Upper lobe of left lung (tissue), 6 donors: ENCODE measurements at places on chromosomes 4 and X. TPM values are rescaled to one million over a fixed set of nuclear protein-coding genes. Genes with fewer than 3 reads are reported as not detected.
A peak's percentile ranks its signal among the peaks of the same experiment; 100 is the strongest.

DNA sequence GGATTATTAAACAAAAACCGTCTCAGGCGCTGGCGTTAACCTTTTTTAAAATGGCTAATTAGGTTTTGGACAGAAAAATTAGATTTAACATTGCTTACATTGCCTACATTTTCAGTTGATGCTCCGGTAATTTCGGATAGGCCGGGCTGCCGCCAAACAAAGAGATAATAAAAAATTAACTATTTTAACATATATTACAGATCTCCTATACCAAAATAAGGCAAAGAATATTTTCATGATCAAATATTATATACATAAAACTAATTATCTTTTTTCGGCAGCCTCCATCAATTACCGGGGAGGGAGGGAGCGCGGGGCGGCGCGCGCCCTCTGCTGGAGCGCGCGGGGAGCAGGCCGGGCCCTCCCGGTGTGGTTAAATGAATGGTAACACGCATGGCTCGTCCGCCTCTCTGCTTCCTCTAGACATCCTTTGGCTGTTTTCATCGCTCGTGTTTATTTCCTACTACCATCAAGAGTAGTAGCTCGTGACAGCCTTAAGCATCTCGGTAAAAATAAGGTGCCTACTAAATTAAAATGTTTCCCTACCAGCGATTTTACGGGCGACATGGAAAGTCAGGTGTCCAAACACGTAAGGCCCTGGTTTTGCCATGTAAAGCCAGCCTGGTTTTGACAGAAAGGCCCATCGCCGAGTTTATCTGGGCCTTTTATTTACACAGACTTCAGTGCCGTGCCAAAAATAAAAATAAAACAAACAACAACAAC is 52.4 kb upstream of the TMEM33 start:
- DNase-seq: peak; percentile 93

GRCh38 chr4:53709693-53710092 is 118.4 kb upstream of the LNX1 start:
- no peak for DNase-seq

DNA sequence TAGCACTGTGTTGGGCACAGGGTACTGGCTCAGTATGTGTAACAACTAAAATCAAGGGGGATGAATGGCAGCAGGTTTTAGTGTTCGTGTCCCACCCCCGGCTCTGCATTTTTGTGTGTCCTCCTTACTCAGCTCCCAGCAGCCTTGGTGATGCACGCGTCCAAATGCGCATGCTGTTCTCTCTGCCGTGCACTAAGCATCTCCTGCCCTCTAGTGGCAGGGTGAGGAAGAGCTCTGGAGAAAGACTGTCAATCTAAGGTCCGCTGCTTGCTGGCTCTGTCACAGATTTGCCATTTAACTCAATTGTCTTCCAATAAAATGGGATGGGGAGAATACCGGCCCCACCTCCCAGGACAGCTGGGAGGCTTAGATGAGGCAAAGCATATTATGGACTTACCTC is 61.4 kb downstream of the WFS1 start:
- DNase-seq: no peak

The CXorf38 gene
- total RNA-seq: 19.8 TPM

The ITM2A gene
- total RNA-seq: 17.8 TPM

The AR gene
- 2.0 TPM for total RNA-seq
